Activated CD4-positive, alpha-beta memory T cell treated with anti-CD3 and anti-CD28 coated beads, Interleukin-2, amount 10 ng/mL, durations not matched to agents 7 days and 5 days (primary cell): ENCODE measurements at places on chromosomes 1 and 21. TPM values are rescaled to one million over a fixed set of nuclear protein-coding genes. Genes with fewer than 3 reads are reported as not detected.

Gene PCP4L1
- not detected for total RNA-seq

DNA sequence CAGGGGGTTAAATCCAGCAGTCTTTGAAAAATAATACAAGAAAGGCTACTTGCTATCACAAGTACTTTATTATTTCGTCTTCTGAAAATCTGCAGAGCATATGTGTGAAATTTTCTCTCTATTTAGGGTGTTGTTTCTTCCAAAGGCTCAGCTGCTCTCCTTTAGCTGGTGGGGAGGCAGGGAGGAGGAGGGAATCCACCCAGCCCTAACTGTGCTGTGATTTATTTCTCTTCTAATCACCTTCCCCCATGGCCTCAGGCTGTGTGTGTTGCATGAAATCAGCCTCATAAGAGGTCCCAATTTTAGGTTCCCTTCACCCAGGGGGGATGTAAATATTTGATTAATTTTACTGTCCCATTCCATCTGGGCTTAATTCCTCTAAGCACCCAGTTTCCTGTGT, 77.6 kb upstream of the PGBD5 start:
- no peak overlapping the region for H3K27ac ChIP-seq
- H3K27me3 ChIP-seq: peaks cover 16% of the 10 kb centered on the region
- H3K4me3 ChIP-seq: no peak overlapping the region
- DNase-seq: no peak
- peaks cover 5% of the 10 kb centered on the region for H3K4me1 ChIP-seq

GRCh38 chr1:223714849-223715603, 2.7 kb downstream of the CAPN2 start:
- H3K27me3 ChIP-seq: no peaks in the 10 kb centered on the region
- H3K4me3 ChIP-seq: peak overlapping the region; percentile 85
- H3K4me1 ChIP-seq: peaks cover 74% of the 10 kb centered on the region
- DNase-seq: no peak
- H3K27ac ChIP-seq: peak overlapping the region; percentile 95

DNA sequence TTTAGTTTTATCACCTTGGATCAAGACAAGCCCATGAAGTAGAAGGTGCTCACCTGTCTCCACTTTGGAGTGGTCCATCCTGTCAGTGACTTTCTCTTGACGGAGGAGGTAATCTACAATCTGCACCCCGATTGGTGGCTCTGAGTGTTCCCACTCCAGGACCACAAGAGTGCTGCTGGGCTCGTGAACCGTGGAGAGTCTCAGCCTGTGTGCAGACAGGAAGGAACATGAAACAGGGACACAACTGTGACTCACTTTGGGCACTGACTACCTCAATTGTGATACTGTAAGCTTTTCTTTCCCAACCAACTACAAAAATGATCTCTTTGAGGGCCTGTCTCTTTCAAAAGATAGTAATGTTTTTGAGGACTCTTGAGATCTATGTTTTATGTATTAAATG, 280.2 kb downstream of the ASTN1 start:
- no peaks in the 10 kb centered on the region for H3K36me3 ChIP-seq
- DNase-seq: no peak
- no peaks in the 10 kb centered on the region for H3K27me3 ChIP-seq
- no peak overlapping the region for H3K27ac ChIP-seq

GRCh38 chr1:2921970-2922686, 99.1 kb upstream of the ACTRT2 start:
- no peaks in the 10 kb centered on the region for H3K4me1 ChIP-seq
- peak; percentile 23 for DNase-seq
- no peaks in the 10 kb centered on the region for H3K27me3 ChIP-seq
- H3K27ac ChIP-seq: no peak overlapping the region

GRCh38 chr1:32197074-32197473, 3.3 kb upstream of the CCDC28B start:
- H3K27ac ChIP-seq: no peak overlapping the region
- H3K4me3 ChIP-seq: no peak overlapping the region
- no peaks in the 10 kb centered on the region for H3K27me3 ChIP-seq

DNA sequence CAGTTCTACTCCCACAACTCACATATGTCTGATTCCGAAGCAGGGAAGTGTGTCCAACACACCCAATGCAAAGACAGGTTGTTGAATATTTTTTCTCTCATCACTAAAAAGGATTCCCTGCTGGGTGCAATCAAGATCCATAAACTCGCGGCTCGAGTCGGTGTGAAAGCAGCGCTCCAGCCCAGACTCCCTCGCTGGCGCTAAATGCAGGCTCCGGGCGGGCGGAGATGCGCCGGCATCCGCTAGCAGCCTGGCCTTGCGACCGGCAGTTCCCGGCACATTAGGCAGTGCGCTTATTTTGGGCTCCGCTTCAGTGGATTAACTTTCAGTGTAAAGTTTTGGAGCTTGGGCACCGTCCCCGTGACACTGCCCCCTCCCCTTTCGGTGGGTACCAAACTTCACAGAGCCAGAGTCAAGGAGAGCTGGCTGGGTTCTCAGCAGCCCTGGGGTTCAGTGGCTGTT, 87.7 kb upstream of the POU3F1 start:
- H3K4me1 ChIP-seq: no peaks in the 10 kb centered on the region
- H3K36me3 ChIP-seq: no peaks in the 10 kb centered on the region
- no peak for DNase-seq
- no peak overlapping the region for H3K4me3 ChIP-seq
- peaks cover 66% of the 10 kb centered on the region for H3K27me3 ChIP-seq
